ENCODE measurements at places on chromosomes 7 and 10. TPM values are rescaled to one million over a fixed set of nuclear protein-coding genes. Genes with fewer than 3 reads are reported as not detected.

ECHDC3 gene
- total RNA-seq = 39.4 TPM

CCDC172 gene
- total RNA-seq = not detected

SLC39A12 gene
- total RNA-seq = 0.29 TPM

HABP2 gene
- 3.6 TPM for total RNA-seq

CCL24 gene
- total RNA-seq = 4.8 TPM

ANKRD7 gene
- total RNA-seq = not detected

GRCh38 chr10:70593513-70593890 is 9.0 kb downstream of the PRF1 start:
- no peak overlapping the region for H3K4me3 ChIP-seq
- no peaks in the 10 kb centered on the region for H3K27me3 ChIP-seq
- no peak overlapping the region for H3K27ac ChIP-seq
- no peaks in the 10 kb centered on the region for H3K36me3 ChIP-seq

GRCh38 chr7:41785840-41786239 is 83.0 kb upstream of the INHBA start:
- no peak for DNase-seq
- no peaks in the 10 kb centered on the region for H3K27me3 ChIP-seq
- no peaks in the 10 kb centered on the region for H3K4me1 ChIP-seq
- H3K27ac ChIP-seq = no peak overlapping the region

- no peaks in the 10 kb centered on the region for H3K27me3 ChIP-seq
- H3K4me1 ChIP-seq = peaks cover 47% of the 10 kb centered on the region
- peak overlapping the region; percentile 97 for H3K27ac ChIP-seq
These were observed 675 bp upstream of the FRAT2 start for GRCh38 chr10:97335188-97335619.

- H3K4me1 ChIP-seq = peaks cover 10% of the 10 kb centered on the region
- DNase-seq = no peak
- H3K4me3 ChIP-seq = no peak overlapping the region
- H3K36me3 ChIP-seq = no peaks in the 10 kb centered on the region
These were observed 47.2 kb downstream of the SORBS1 start for GRCh38 chr10:95513941-95514392.

DNA sequence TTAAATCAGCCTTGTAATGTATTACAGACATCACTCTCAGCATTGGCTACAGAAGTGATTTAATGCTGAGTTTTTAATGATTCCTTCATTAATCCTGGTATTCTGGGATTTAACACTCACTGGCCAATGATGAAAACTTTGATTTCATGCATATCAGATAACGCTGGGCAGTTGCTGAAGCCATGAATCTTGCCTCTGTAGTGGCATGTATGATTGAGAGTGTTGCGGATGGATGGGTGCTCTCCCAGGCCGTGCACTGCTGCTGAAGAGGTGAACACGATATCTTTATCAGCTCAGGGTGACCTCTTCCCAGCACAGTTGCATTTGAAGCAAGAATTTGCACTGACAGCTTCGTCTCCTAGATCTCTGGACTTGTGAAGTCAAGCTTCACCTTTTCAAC is 168.7 kb downstream of the LRRC4 start:
- no peak overlapping the region for H3K27ac ChIP-seq
- H3K36me3 ChIP-seq = no peaks in the 10 kb centered on the region
- peaks cover 7% of the 10 kb centered on the region for H3K4me1 ChIP-seq

GRCh38 chr10:119947300-119947699 is 54.8 kb downstream of the SEC23IP start:
- no peaks in the 10 kb centered on the region for H3K4me1 ChIP-seq
- H3K27me3 ChIP-seq = no peaks in the 10 kb centered on the region
- no peak overlapping the region for H3K4me3 ChIP-seq
- no peak for DNase-seq
- H3K36me3 ChIP-seq = peaks cover 16% of the 10 kb centered on the region

DNA sequence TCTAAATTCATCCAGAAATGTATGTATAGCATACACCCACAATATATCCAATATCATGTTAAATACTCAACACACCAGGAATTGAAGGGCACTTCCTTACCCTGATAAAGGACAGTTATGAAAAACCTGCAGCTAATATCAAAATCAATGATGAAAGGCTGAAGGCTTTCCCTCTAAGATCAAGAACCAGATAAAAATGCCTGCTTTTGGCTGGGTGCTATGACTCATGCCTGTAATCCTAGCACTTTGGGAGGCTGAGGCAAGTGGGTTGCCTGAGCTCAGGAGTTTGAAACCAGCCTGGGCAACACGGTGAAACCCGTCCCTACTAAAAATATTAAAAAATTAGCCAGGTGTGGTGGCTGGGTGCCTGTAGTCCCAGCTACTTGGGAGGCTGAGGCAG is 21.6 kb upstream of the UPP1 start:
- H3K27ac ChIP-seq = no peak overlapping the region
- H3K36me3 ChIP-seq = no peaks in the 10 kb centered on the region
- no peaks in the 10 kb centered on the region for H3K4me1 ChIP-seq

DNA sequence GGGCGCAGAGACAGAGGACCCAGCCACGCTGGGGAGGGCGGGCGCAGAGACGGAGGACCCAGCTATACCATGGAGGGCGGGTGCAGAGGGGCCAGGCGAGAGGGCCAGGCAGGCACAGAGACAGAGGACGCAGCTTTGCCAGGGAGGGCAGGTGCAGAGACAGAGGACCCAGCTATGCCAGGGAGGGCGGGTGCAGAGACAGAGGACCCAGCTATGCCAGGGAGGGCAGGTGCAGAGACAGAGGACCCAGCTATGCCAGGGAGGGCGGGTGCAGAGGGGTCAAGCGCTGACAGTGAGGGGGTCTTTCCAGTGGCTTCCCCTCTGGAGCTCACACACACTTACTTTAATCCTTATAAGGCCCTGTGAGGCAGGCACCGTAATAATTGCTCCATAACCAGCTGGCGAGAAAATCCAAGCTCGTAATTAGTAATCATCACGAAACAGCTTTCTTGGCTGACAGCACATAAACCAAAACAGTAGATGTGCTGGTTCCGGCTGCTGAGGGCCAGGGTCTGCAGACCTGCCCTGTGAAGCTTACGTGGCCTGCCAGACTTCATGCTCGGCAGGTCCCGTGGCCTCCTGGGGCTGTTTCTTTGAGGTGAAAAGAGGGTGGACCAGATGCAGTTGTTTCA is 137.2 kb downstream of the VIPR2 start:
- no peak overlapping the region for H3K27ac ChIP-seq
- peaks cover 4% of the 10 kb centered on the region for H3K4me1 ChIP-seq
- no peaks in the 10 kb centered on the region for H3K36me3 ChIP-seq
- no peaks in the 10 kb centered on the region for H3K27me3 ChIP-seq

DNA sequence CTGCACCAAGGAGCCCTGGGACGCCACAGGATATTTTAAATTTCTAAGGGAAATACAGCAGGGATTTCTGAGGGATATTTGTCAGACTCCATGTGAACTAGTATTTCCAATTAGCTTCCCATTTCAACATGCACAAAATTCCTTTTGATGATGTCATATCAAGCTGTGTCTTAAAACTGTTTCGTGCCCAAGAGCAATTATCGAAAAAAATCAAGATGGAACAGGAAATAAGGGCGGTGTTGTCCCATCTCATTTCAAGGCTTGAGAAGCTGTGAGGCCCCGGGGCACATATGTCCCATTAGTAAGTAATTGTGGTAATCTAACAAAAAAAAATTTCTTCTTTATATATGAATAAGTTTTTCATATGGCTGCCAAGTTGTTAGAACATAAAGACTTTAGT is 47.4 kb downstream of the PPP1R17 start:
- DNase-seq = no peak
- H3K27ac ChIP-seq = no peak overlapping the region
- no peaks in the 10 kb centered on the region for H3K36me3 ChIP-seq
- H3K27me3 ChIP-seq = no peaks in the 10 kb centered on the region
- H3K4me3 ChIP-seq = no peak overlapping the region
- no peaks in the 10 kb centered on the region for H3K4me1 ChIP-seq

DNA sequence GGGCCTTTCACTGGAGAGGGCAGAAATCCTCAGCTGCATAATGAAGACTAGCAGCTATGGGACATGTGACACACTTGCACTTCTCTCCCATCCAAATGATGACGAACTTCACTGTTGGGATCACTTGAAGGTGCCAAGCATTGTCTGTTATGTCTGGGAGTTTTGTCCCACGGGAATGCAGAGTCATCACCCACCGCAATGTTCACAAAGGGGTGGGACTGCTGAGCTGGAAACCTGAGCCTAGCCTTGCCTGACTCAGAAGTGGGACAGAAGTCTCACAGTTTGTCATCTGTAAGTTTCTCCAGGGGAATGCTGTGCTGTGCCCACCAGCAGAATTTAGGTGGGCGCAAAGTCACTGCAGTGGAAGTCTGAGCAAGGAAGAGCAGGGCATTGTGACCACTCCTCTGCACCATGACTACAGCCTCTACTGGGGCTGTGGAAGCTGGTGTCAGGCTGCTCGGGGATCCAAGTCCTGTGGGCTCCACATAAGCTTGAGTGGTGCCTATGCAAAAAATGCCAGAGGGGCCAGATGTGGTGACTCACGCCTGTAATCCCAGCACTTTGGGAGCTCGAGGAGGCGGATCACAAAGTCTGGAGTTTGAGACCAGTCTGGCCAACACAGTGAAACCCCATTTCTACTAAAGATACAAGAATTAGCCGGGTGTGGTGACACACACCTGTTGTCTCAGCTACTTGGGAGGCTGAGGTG is 472.0 kb upstream of the CNTNAP2 start:
- H3K4me1 ChIP-seq = no peaks in the 10 kb centered on the region
- no peak overlapping the region for H3K27ac ChIP-seq
- H3K4me3 ChIP-seq = no peak overlapping the region
- no peaks in the 10 kb centered on the region for H3K36me3 ChIP-seq
- no peaks in the 10 kb centered on the region for H3K27me3 ChIP-seq
- DNase-seq = no peak

GRCh38 chr10:59391060-59391459 is 28.7 kb upstream of the FAM13C start:
- H3K4me3 ChIP-seq = no peak overlapping the region
- no peaks in the 10 kb centered on the region for H3K36me3 ChIP-seq
- no peak for DNase-seq
- H3K27ac ChIP-seq = no peak overlapping the region
- no peaks in the 10 kb centered on the region for H3K4me1 ChIP-seq

- no peak overlapping the region for H3K27ac ChIP-seq
- no peaks in the 10 kb centered on the region for H3K27me3 ChIP-seq
- no peaks in the 10 kb centered on the region for H3K36me3 ChIP-seq
- no peak for DNase-seq
These were observed 64.3 kb downstream of the ABCB4 start for GRCh38 chr7:87411186-87411585.

GRCh38 chr10:13830385-13830784 is 243.6 kb downstream of the PRPF18 start:
- H3K4me1 ChIP-seq = peaks cover 24% of the 10 kb centered on the region
- no peak overlapping the region for H3K27ac ChIP-seq
- no peaks in the 10 kb centered on the region for H3K36me3 ChIP-seq
- no peaks in the 10 kb centered on the region for H3K27me3 ChIP-seq

GRCh38 chr10:102479651-102480050 is 22.9 kb downstream of the ACTR1A start:
- no peaks in the 10 kb centered on the region for H3K27me3 ChIP-seq
- H3K4me1 ChIP-seq = no peaks in the 10 kb centered on the region
- DNase-seq = no peak
- H3K4me3 ChIP-seq = no peak overlapping the region
- peaks cover 67% of the 10 kb centered on the region for H3K36me3 ChIP-seq
- no peak overlapping the region for H3K27ac ChIP-seq

GRCh38 chr7:96143495-96144259 is 178.2 kb downstream of the SLC25A13 start:
- H3K4me3 ChIP-seq = no peak overlapping the region
- DNase-seq = no peak
- no peaks in the 10 kb centered on the region for H3K4me1 ChIP-seq
- H3K36me3 ChIP-seq = peaks cover 46% of the 10 kb centered on the region

GRCh38 chr10:83995738-83996331 is 143.5 kb upstream of the GHITM start:
- H3K27me3 ChIP-seq = peaks cover 5% of the 10 kb centered on the region
- no peak overlapping the region for H3K4me3 ChIP-seq
- no peaks in the 10 kb centered on the region for H3K4me1 ChIP-seq

- peaks cover 17% of the 10 kb centered on the region for H3K4me1 ChIP-seq
- no peaks in the 10 kb centered on the region for H3K27me3 ChIP-seq
- H3K27ac ChIP-seq = no peak overlapping the region
- no peak overlapping the region for H3K4me3 ChIP-seq
These were observed 10.6 kb upstream of the TSPAN14 start for GRCh38 chr10:80443531-80443974.

- DNase-seq = no peak
- H3K27me3 ChIP-seq = no peaks in the 10 kb centered on the region
- H3K27ac ChIP-seq = no peak overlapping the region
- H3K36me3 ChIP-seq = no peaks in the 10 kb centered on the region
- no peak overlapping the region for H3K4me3 ChIP-seq
These were observed 133.9 kb downstream of the AUTS2 start for GRCh38 chr7:69732203-69732602.
